ENCODE measurements at places on chromosomes 5 and 9.

GRCh38 chr5:40679148-40679912 is 385 bp upstream of the PTGER4 start:
- DNase-seq = no peak

- no peak for DNase-seq
Observed at GRCh38 chr5:180126716-180127681, 55.4 kb upstream of the RNF130 start.

DNA sequence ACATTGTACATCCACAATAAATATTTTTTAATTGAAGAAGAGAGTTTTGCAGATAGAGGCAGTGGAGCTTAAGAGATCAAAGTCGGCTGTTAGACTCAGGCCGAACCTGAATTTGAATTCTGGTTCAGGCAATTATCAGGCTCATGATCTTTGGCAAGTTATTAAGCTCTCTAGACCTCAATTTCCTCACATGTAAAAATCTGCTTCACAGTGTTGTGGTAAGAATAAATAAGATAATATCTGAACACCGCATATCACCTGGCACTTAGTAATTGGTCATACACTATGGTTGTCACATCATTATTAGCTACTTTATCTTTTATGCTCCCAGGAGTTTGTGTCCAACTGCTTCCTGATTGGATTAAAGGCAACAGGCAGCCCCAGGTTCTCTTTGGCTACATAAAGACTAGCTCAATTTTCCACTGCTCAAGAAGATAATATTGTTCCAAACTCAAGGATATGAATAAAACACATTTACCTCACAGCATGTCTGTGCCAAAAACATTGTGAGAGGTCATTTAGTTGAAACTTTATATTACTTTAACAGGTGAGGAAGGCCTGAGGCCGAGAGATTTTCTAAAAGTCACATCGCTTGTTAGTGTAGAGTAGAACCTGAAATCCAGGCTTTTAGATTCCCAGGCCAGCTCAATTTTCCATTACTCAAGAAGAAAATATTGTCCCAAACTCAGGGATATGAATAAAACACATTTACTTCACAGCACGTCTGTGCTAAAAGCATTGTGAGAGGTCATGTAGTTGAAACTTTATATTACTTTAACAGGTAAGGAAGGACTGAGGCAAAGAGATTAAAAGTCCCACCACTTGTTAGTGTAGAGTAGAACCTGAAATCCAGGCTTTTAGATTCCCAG is 289.2 kb upstream of the PTGER4 start:
- no peak for DNase-seq

- no peak for DNase-seq
Observed at GRCh38 chr9:129275626-129276247, 97.7 kb upstream of the IER5L start.

GRCh38 chr9:117703537-117703936 is 666 bp upstream of the TLR4 start:
- no peak for DNase-seq

- DNase-seq = no peak
Observed at GRCh38 chr9:134734270-134734669, 92.7 kb downstream of the COL5A1 start.

DNA sequence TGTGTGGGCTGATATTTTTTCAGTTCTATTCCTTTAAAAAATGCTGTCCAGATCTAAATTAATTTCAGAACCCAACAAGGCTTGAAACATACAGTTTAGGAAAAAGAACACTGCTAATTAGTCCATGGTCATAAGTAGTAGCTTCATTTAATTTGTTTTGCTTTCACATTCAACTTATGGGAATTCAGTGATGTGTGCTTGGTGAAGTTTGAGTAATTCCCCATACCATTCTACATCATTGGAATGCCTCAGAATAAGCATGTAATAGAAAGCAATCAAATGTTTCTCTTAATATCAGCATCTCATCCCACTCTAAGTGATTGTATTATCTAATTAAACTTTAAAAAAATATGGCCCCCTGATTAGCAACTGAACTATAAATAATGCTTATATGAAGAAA is 2.7 kb downstream of the CNTLN start:
- DNase-seq = no peak

GRCh38 chr9:126225611-126226609 is 100.7 kb upstream of the MVB12B start:
- DNase-seq = no peak

- DNase-seq = no peak
Observed at GRCh38 chr5:135440916-135441315, 6.2 kb downstream of the DCANP1 start.

DNA sequence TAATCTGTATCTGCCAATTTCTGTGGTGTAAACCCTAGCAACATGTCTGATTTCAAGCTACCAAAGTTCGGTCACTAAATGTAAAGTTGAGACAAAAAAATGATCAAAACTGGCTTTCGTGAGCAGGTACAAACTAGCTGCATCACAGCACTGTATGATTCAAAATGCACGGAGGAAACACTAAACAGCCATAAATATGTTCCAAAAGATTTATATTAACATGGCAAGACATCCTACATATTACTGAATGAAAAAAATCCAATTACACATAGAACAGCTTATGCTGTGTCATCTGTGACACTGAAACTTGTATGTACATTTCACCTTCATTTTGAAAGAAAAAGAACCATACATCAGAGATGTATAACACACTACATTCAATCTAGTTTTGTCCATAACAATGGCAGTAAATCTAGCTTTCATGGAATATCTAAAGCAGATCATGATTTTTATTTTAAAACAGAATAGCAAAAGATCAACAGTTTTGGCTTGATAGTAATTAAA is 14.4 kb downstream of the GNAQ start:
- no peak for DNase-seq

DNA sequence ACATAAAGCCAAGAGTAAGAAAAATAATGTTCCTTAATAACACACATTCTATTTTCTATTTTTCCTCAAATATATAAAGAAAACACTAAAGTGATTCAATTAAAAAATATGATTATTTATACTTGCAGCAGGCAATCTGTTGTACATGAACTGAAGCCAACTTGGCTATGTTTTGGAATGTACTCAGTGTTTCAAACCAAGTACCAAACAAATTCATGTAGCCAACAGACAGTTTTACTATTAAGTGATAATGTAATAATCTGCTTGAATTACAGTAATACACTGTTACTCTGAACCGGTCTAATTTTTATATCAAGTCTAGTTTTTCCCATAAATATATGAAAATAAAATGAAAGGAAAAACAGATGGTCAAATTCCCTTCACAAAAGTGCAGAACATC is 58.0 kb downstream of the CEP120 start:
- no peak for DNase-seq

DNA sequence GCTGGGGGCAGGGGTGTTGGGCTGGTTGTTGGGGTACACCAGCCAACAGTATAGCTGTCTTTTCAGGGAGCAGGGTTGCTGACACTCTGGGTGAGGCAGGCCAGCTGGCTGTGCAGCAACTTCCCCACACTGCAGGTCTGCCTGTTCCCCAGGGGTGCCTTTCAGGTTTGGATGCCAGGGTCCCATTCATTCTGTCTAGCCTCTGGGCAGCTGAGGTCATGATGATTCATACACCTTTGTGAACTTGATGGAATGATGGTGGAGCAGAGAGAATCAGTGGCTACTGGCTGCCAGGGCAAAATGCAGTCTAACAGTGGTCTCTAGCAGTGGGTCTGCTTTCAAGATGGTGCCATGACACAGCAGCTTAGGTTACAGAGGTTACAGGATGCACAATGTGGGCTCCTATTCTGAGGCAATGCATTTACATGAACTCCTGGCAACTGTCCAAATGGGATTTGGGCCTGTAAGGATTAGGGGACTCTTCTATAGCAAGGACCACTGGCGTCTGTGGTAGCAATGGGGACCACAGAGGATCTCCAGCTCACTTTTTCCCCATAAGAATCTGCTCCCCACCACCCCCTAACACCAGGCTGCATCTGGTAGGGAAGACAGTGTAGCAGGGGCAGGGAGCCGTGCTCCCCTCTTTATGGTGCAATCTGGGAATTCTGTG is 103.7 kb downstream of the FEM1C start:
- no peak for DNase-seq

DNA sequence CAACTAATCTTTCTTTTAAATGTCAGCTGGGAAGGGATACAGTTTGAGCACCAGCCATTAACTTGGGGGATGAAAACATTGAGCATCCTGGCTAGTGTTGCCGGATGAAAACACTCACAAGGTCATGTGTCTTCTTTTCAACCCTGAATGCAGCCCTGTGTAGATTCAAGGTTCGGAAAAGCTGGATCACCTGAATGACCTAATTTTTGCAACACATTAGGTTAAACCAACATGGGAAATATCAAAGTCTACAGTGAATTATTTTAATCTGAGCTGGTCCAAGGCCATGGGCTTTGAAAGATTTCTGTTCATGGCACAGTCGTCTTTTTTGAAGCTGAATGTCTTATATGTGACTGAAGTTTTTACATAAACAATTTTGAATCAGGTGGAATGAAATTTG is 281.2 kb downstream of the ARHGEF28 start:
- no peak for DNase-seq

DNA sequence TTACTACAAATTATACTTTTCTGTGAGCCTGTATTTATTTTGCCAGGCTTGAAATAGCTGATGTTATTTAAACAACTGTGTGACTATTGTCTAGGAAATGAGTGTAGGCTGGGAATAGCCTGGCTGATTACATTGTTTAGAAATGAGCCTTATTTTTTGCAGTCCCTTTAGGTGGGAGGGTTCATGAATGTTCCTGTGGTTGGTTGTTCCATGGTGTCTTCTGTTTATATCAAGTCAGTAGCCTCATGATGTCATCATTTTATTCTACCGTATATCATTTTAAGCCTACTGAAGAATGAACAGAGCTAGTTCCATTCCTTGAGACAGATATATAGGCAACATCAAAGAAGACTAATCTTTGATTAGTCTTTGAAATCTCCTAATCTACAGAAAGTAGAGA is 53.1 kb downstream of the MAP1B start:
- DNase-seq = peak; percentile 87

Data from non-pigmented ciliary epithelial cell (primary cell).